ENCODE measurements at places on chromosomes 7 and 10.

DNA sequence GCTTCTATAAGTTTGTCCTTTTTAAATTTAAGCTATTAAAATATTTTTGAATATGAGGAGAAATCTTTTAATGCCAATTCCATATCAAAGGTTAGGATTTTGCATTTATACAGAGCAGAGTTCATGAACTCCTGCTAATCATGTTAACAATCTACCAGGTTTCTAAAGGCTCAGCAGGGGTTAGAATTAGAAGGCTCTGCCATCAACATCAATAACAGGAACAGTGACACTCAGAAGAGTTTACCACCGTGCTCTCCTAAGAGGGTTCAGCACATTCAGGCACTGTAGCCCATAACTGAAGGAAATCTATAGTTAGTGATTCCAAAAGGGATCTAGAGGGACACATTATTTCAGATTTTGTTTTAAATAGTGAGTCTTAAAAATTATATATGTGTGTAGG, 100.1 kb downstream of the HOXA1 start:
- H3K36me3 ChIP-seq, result no peaks in the 10 kb centered on the region
- H3K4me1 ChIP-seq, result no peaks in the 10 kb centered on the region
- H3K27me3 ChIP-seq, result no peaks in the 10 kb centered on the region

- no peaks in the 10 kb centered on the region for H3K27me3 ChIP-seq
- no peak overlapping the region for H3K27ac ChIP-seq
- H3K4me3 ChIP-seq, result no peak overlapping the region
Measured at GRCh38 chr7:76330261-76330660, 27.8 kb downstream of the HSPB1 start.

- no peak for ATAC-seq
- H3K4me3 ChIP-seq, result no peak overlapping the region
- no peaks in the 10 kb centered on the region for H3K27me3 ChIP-seq
- no peaks in the 10 kb centered on the region for H3K36me3 ChIP-seq
- no peak overlapping the region for H3K27ac ChIP-seq
Measured at GRCh38 chr7:14751461-14751860, 151.1 kb downstream of the DGKB start.

- no peaks in the 10 kb centered on the region for H3K4me1 ChIP-seq
- ATAC-seq, result no peak
- H3K27ac ChIP-seq, result no peak overlapping the region
- no peaks in the 10 kb centered on the region for H3K27me3 ChIP-seq
Measured at GRCh38 chr7:117412946-117413559, 14.2 kb downstream of the ASZ1 start.

GRCh38 chr10:127735723-127736221, 1.2 kb upstream of the FOXI2 start:
- H3K27me3 ChIP-seq, result peaks cover 90% of the 10 kb centered on the region
- no peak overlapping the region for H3K27ac ChIP-seq
- H3K36me3 ChIP-seq, result no peaks in the 10 kb centered on the region
- H3K4me1 ChIP-seq, result no peaks in the 10 kb centered on the region

DNA sequence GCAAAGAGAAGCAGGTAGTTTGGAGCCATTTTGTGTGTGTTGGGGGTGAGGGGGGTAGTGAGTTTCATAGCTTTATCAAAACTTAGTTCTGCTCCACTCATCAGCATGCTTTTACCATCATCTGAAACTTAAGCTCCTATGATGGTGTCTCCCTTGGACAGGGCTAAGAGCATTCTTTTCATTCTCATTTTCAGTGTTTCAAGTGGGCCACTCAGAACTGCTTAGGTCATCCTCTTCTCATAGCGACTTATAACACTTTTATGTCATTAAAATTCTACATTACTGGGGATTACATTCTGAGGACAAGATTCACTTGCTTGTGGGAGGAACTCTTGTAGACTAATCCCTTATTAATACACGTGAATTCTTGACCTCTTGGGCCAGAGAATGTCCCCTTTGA, 649.4 kb downstream of the SUGCT start:
- no peak overlapping the region for H3K27ac ChIP-seq
- no peaks in the 10 kb centered on the region for H3K27me3 ChIP-seq
- ATAC-seq, result no peak
- no peaks in the 10 kb centered on the region for H3K36me3 ChIP-seq
- H3K4me3 ChIP-seq, result no peak overlapping the region

DNA sequence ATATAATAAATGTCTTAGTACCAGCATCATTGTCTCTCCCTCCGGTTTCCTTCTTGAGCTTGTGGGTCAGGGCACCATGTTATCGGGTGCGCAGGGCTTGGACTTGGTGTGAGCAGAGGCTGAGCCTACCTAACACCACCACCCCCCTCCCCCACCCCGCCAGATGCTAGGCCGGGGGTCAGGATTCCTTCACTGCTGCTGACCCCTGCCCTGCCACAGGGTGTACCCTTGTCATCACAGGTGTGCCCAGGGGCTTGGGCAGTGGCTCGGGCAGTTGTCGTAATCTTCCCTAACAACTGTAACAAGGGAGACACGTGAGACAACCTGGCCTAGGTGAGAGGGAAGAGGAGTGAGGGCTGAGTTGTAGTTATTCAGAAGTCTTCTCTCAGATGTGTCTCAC, 12.6 kb upstream of the NFKB2 start:
- no peak overlapping the region for H3K4me3 ChIP-seq
- ATAC-seq, result no peak
- no peak overlapping the region for H3K27ac ChIP-seq
- H3K4me1 ChIP-seq, result no peaks in the 10 kb centered on the region

DNA sequence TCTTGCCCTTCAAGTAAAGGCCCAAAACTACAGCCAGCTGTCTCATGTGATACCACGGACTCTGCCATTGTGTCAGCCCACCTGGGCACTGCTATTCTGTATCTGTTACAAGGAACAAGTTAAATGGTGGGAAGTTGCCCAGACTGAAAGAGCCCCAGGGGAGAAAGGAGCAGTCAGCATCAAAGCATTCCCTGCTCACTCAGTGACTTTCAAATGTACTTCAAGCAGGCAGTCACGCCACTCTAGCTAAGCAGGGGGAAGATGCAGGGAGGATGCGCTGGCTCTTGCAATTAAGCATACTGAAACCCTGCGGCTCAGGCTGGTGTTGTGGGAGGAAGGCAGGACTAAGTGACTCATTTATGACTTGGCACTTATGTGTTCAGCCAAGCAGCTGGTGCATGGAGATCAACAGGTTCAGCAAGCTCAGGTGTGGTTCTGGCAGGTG, 1249.6 kb downstream of the TYW1 start:
- no peaks in the 10 kb centered on the region for H3K27me3 ChIP-seq
- no peaks in the 10 kb centered on the region for H3K36me3 ChIP-seq
- ATAC-seq, result no peak
- no peak overlapping the region for H3K4me3 ChIP-seq
- no peaks in the 10 kb centered on the region for H3K4me1 ChIP-seq

DNA sequence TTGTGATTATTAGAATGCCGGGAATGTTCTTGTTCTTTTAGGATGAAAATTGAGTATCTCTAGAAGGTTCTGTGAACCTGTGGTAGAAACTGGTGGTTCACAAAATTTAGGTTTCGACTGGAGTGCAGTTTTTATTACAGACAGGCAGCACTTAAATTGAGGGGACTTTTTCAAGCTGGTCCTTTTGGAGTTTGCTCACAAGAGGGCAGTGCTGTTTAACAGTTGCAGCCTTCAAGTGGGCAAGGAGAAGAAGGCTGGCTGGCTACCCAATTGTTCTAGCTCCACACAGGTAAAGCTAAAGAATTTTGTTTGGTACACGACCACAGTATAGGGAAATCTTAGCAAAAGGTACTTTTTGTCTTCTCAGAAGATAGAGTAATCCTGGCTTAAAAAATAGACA, 233.6 kb downstream of the SNX13 start:
- no peak overlapping the region for H3K27ac ChIP-seq
- no peaks in the 10 kb centered on the region for H3K27me3 ChIP-seq
- no peak overlapping the region for H3K4me3 ChIP-seq
- no peak for ATAC-seq
- H3K36me3 ChIP-seq, result no peaks in the 10 kb centered on the region

- peaks cover 25% of the 10 kb centered on the region for H3K36me3 ChIP-seq
- H3K27ac ChIP-seq, result peak overlapping the region; percentile 75
- H3K4me3 ChIP-seq, result no peak overlapping the region
- peak; percentile 65 for ATAC-seq
- peaks cover 29% of the 10 kb centered on the region for H3K4me1 ChIP-seq
- H3K27me3 ChIP-seq, result peaks cover 15% of the 10 kb centered on the region
Measured at GRCh38 chr7:157273208-157274093, 63.4 kb upstream of the DNAJB6 start.

- H3K4me3 ChIP-seq, result no peak overlapping the region
- H3K36me3 ChIP-seq, result no peaks in the 10 kb centered on the region
- H3K27ac ChIP-seq, result no peak overlapping the region
- no peaks in the 10 kb centered on the region for H3K27me3 ChIP-seq
- ATAC-seq, result no peak
Measured at GRCh38 chr7:128073671-128074310, 42.6 kb upstream of the LRRC4 start.

DNA sequence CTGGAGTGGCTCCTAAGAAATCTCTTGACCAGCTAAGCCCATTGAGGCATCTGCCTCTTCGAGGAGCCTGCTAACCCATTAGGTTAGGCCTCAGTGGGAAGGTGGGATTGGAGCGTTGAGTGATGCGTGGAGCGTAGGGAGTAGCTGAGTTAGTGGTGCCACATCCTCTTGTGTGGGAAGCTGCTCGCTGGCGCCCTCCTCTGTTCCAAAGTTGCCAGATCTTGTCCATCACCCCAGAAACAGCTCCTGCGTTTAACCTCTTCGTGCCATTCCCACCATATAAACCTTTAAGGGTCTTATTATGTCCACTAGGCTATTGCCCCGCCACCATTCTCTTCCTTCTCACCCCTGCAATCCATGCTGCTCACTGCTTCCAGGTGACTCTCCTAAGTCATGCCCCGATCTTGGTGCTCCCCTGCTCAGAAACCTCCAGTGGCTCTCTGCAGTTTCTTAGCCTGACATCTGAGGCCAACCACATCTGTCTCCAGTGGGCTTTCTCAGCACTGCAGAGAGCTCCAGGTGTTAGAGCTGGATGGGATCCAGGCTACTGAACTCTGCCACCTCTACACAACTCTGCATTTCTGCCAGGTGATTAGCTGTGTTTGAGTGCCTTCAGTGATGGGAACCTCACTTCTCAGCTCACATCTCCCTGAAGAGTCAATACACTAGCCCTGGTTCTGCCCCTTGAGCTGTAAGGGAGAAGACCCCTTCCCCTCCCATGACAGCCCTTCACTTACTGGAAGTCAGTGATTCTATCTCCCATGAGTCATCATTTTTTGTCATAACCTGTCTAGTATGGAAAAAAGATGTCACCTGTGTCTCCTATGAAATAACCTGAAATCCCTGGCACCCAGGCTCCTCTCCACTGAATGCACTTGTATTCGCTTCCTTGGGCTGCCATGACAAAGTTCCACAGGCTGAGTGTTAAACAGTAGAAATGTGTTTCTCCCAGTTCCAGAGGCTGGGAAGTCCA, 65.0 kb upstream of the FGFR2 start:
- no peak overlapping the region for H3K4me3 ChIP-seq
- peaks cover 25% of the 10 kb centered on the region for H3K4me1 ChIP-seq
- no peaks in the 10 kb centered on the region for H3K27me3 ChIP-seq
- H3K27ac ChIP-seq, result no peak overlapping the region

GRCh38 chr7:154903083-154903731, 99.7 kb downstream of the PAXIP1 start:
- H3K4me3 ChIP-seq, result no peak overlapping the region
- no peak overlapping the region for H3K27ac ChIP-seq
- H3K27me3 ChIP-seq, result peaks cover 37% of the 10 kb centered on the region
- no peaks in the 10 kb centered on the region for H3K4me1 ChIP-seq

DNA sequence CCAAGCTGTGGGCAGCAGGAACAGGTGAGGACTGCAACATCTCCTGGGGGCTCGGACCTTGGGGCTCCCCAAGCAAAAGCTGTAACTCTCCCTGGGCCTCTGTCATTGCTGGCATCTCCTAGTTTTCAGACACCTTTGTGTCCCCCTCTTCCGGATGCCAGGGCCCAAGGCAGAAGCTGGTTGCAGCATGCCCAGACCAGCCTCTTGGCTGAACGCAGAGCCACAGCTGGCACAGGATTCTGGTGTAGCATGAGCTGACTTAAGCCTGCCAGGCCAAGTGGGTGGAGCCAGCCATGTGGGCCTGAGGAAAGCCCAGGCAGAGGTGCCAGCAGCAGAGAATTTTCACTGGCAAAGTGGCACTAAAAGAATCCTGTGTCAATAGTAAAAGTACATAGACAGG, 43.5 kb downstream of the ZWINT start:
- ATAC-seq, result no peak
- H3K27ac ChIP-seq, result no peak overlapping the region
- no peaks in the 10 kb centered on the region for H3K36me3 ChIP-seq
- no peaks in the 10 kb centered on the region for H3K4me1 ChIP-seq

DNA sequence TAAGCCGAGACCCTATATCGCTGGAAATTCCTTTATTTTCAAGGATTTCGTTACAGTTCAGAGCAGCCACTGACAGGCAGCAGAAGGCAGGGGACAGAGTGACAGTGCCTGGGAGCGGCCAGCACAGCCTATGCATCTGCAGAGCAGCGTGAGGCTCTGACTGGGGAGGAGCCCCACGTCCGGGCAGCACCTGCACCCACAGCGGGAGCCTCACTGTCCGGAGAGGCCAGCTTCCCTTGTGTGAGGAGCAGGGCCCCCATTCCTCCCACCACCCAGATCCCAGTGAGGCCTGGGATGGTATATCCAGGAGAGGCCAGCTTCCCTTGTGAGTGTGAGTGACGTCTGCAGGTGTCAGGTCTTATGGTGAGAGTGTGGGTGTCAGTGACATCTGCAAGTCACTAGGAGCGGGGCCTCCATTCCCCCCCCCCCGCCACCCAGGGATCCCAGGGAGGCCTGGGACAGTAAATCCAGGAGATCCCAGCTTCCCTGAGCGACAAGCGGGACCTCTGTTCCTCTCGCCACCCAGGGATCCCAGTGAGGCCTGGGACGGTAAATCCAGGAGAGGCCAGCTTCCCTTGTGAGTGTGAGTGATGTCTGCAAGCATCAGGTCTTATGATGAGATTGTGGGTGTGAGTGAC, 259.1 kb downstream of the PTPRN2 start:
- no peak for ATAC-seq
- no peaks in the 10 kb centered on the region for H3K36me3 ChIP-seq
- H3K27ac ChIP-seq, result no peak overlapping the region
- H3K4me3 ChIP-seq, result no peak overlapping the region
- peaks cover 19% of the 10 kb centered on the region for H3K27me3 ChIP-seq

DNA sequence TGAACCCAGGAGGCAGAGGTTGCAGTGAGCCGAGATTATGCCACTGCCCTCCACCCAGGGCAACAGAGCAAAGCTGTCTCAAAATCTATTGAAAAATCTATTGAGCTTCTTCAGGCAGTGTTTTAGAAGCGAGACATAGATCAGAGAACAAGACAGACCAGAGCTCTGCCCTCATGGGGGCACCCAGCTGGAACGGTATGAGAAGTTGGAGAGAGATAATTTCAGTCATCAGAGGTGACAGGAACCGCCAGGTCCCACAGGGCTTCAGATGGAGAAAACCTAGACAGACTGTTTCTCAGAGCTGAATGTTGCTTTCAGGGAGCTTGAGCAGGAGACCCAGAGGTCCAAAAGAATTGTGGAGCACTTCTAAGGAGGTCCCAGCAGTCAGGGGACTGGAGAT, 14.2 kb upstream of the GTF2IRD1 start:
- no peaks in the 10 kb centered on the region for H3K4me1 ChIP-seq
- H3K36me3 ChIP-seq, result no peaks in the 10 kb centered on the region
- H3K27ac ChIP-seq, result no peak overlapping the region
- H3K4me3 ChIP-seq, result no peak overlapping the region
- ATAC-seq, result no peak

- no peak overlapping the region for H3K27ac ChIP-seq
- no peaks in the 10 kb centered on the region for H3K4me1 ChIP-seq
- no peaks in the 10 kb centered on the region for H3K27me3 ChIP-seq
- no peak overlapping the region for H3K4me3 ChIP-seq
- ATAC-seq, result no peak
Measured at GRCh38 chr7:141118767-141119166, 44.9 kb downstream of the TMEM178B start.

GRCh38 chr7:2525658-2526630, 6.4 kb downstream of the LFNG start:
- no peak for ATAC-seq
- H3K36me3 ChIP-seq, result no peaks in the 10 kb centered on the region
